ENCODE measurements at places on chromosomes 12 and 14.

DNA sequence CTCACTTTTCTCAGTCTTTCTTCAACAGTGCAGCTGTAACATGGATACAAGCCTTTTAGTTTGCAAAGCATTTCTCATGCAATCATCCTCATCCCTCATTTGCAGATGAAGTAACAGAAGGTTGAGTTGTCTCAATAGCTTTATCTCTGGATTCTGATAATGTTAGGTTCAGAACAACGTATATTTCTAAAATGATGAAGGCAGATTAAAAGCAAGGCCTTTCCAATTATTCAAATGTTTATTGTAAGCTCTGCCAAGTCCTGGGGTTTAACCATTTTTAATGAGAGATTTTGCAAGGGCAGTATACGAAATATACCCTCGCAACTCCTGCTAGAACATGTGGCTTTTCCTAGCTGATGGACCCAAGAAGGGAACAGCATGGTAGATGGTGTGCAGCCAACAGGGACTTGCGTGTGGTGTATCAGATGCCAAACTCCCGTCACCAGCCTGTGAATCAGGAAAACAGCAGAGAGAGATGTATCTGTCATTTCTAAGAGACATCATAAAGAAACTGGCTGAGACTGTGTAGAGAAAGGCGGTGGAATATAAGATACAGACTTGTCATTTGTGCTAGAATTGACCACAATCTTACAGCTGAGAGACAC lies 319.7 kb downstream of the MED13L start:
- no peak for DNase-seq

DNA sequence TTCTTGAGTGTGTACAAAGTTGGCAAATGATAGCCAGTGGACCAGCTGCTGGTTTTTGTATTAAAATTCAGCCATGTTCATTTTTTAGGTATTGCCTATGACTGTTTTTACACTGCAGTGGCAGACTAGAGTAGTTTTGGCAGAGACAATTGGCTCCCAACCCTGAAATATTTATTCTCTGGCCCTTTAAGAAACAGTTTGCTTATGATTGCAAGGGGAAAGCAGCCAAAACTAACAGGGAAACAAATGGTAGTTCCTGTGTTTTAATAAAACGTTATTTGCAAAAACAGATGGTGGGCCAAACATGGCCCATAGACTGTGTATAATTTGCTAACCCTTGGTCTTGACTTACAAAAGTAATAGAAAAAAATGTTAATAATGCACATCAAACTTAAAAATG lies 110.2 kb downstream of the ALX1 start:
- DNase-seq = no peak

DNA sequence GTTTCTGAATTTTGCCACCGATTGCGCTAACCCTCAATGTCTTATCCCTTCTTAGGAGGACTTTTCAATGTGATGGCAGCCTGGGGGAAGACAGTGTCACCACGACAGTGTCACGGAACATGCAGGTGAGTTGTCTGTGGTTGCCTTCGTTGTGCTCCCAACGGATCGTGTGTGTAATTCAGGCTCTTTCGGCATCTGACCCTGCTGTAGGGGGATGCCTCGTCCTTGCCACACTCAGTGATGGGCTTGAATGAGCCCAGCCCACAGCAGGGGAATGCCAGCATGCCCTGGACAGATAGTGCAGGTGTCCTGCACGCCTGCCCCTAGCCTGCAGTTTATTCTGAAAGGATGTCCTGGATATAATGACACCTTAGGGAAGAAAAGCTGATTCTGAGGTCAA lies 123.8 kb upstream of the RTL1 start:
- no peak for DNase-seq

GRCh38 chr12:101928556-101928955 lies 51.2 kb downstream of the DRAM1 start:
- no peak for DNase-seq
